Hypothalamus (tissue), 51 donors: ENCODE measurements at places on chromosomes 2 and 18.

GRCh38 chr2:173066887-173067676 lies 8.6 kb upstream of the MAP3K20 start:
- no peak for DNase-seq

- no peak for DNase-seq
Observed at GRCh38 chr2:33316328-33316727, 160.1 kb upstream of the RASGRP3 start.

GRCh38 chr2:20609349-20609994 lies 41.4 kb downstream of the HS1BP3 start:
- peak; percentile 28 for DNase-seq

DNA sequence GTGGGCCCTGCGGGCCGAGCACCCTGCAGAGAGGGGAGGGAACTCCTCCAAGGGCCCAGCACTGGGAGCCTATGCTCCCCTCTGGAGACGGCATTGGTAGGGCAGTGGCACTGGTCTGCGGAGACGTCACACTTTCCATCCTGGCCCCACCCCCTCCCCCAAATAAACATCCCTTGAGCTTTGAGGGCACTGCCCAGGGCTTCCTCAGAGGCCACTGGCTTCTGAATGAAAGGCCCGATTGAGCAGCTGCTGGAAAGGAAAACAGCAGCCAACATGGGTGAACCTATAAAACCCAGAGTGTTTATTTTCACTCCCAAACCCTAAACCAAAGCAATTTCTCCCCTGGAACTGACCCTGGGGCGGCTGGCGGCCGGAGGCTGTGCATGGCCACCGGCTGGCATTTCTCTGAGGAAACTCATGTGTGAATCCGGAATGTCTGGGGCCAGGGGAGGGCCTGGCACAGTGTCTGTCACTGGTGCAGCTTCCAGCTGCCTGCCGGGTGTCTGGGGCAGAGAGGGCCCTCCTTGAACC lies 138.9 kb downstream of the DYSF start:
- DNase-seq = peak; percentile 72

DNA sequence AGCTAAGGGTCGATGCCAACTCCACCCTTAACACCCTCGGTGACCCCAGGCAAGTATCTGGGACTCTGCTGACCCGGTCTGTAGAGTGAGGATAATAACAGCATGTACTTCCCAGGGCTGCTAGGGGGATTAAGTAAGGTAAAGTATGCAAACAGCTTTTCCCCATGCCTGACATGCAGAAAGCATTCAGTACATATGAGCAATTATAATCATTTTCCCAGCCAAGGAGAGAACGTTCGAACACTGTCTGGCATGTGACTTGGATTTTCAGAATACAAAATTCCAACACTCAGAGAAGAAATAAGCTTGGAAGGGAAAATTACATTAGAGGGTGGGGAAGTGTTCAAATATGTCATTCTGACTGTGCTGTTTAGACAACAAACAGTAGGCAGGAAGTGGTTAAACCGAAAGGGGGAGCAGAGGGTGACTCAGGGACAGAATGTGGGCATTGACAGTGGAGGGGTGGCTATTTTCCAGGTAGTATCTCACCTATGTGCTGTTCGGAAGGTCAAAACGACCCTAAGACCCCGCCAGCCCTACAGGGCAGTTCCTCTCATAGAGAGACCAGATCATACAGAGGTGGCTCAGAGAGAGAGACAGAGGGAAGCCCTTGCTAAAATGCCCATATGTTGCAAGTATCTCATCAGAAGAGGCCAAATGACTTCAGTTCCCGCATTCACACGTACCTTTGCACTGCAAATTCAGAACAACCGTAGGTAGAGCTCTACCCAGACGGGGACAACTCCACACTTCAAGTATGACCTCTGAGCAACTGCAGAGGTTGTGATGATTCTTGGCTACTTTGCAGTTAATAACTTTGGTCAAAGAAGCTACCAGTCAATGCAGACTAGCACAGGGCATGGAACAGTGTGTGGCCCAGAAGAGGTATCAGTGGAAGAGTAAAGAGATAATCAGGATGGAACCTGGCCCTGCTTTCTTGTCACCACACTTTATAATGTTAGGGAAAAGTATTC lies 14.8 kb downstream of the ASPRV1 start:
- DNase-seq = no peak

GRCh38 chr2:48541666-48542389 lies 11.9 kb downstream of the STON1 start:
- DNase-seq = no peak

DNA sequence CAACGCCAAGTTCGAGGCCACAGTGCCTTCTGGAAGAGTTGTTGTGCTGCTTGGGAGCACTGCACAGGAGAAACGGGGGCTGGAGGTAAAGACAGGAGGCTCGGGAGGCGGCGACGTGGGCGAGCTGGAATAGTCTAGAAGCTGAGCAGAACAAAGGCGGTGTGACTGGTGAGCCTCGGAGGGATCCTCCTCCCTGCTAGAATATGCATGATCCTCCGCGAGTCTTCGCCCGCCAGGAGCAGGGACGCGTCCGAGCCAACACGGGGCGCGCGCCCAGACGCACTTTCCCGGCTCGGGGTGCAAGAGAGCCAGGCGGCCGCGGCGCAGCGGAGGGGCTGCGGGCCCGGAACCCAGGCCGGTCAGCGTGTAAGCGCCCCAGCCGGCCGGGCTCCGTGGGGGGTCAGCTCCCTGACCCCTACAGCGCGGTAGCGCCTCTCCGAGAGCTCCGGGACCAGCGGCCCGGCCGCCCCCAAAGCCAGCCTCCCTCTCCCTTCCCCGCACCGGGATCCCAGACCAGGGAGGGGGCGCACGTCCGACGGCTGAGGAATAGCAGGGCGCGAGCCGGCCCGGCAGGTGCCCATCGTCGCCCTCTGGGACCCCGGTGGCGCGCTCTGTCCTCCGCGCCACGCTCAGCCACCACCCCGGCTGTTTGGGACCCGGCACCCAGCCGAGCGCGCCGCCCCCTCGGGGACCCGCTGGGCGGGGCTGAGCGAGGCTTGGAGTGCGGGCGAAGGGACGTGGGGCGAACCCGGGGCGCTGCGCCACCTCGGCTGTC lies 62.5 kb downstream of the GNAL start:
- no peak for DNase-seq

GRCh38 chr2:177852389-177852788 lies 220.2 kb downstream of the PDE11A start:
- DNase-seq = no peak

GRCh38 chr2:15748736-15749323 lies 157.2 kb downstream of the DDX1 start:
- DNase-seq = no peak

- DNase-seq = no peak
Observed at GRCh38 chr18:13871701-13872100, 43.6 kb downstream of the MC2R start.

DNA sequence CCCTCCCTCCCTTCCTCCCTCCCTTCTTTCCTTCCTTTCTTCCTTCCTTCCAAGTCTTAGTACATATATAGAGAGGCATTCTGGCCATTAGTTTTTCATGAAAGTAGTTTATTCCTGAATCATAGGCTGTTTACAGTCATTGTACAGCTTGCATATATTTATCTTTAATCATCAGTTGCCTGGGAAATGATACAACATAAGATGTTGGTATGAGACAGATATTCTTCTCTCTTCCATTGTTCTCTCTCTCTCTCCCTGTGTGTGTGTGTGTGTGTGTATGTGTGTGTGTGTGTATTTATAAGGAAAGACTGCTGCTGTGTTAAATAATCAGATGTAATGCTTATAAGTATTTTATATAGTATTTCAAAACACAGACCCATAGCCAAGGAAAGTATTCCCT lies 289.8 kb upstream of the UBE2E3 start:
- DNase-seq = no peak

DNA sequence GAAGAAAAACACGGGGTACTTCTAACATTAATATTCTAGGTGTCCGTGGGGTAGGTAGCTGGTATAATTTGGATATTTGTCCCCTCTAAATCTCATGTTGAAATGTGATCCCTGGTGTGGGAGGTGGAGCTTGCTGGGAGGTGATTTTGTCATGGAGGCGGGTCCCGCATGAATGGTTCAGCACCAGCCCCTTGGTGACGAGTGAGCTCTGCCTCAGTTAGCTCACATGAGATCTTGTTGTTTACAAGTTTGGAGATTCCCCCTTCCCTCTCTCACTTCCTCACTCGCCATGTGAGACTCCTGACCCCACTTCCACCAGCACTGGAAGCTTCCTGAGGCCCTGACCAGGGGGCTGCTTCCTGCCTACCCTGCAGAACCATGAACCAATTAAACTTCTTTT lies 35.4 kb upstream of the DNER start:
- DNase-seq = no peak

GRCh38 chr2:23286758-23287704 lies 97.9 kb upstream of the KLHL29 start:
- no peak for DNase-seq

- DNase-seq = no peak
Observed at GRCh38 chr2:15388406-15389325, 172.5 kb downstream of the NBAS start.

GRCh38 chr2:120669121-120669952 lies 66.3 kb upstream of the GLI2 start:
- DNase-seq = no peak

GRCh38 chr2:17257189-17257909 lies 260.9 kb downstream of the RAD51AP2 start:
- no peak for DNase-seq

DNA sequence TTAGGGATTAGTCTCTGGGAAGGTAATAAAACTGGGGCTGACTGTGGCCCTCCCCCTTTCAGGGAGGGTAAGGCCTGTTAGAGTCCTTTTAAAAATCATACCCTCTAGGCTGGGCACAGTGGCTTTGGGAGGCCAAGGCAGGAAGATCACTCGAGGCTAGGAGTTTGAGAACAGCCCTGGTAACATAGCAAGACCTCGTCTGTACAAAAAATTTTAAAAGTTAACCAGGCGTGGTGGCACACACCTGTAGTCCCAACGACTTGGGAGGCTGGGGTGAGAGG lies 118.7 kb downstream of the STPG4 start:
- DNase-seq = no peak

GRCh38 chr2:61946666-61947065 lies 41.2 kb downstream of the COMMD1 start:
- DNase-seq = no peak

GRCh38 chr18:25239151-25239550 lies 112.8 kb downstream of the ZNF521 start:
- no peak for DNase-seq

DNA sequence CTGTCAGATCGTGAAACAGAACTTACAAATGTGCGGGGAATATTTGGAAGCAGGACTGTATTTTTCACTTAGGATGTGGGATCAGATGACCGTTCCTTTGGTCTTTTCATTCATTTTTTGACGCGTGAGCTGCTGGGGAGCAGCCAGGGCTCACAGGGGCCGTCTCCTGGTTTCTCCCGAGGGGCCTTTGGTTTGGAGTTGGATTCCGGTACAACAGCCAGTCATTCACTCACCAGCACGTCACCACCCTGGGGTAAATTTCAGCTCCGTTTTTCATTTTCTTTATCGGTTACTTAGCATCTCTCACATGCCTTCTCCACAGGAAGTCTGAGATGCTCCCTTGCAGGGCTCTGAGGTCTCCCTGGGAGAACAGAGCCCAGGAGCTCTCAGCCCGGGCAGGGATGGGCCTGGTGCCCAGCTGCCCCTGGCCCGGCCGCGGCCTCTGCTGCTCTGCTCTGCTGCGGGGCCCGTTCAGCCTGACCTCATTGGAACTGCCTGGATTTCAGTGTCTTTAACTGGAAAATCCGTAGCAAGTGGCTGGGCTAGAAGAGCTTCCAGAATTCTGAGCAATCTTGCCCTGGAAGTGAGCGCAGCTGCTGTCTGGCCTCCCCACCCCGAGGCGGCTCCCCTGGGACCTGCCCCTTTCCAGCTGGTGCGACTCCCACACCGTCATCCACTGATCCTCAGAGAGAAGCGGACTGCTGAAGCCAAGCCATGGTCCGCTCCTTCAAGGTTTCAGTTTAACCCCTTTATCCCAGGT lies 335.6 kb downstream of the EIPR1 start:
- DNase-seq = no peak

GRCh38 chr2:60468382-60469085 lies 84.9 kb downstream of the BCL11A start:
- DNase-seq = no peak

- DNase-seq = no peak
Observed at GRCh38 chr2:108988076-108988795, 784 bp downstream of the EDAR start.
